ENCODE measurements at places on chromosomes 6 and 20.

DNA sequence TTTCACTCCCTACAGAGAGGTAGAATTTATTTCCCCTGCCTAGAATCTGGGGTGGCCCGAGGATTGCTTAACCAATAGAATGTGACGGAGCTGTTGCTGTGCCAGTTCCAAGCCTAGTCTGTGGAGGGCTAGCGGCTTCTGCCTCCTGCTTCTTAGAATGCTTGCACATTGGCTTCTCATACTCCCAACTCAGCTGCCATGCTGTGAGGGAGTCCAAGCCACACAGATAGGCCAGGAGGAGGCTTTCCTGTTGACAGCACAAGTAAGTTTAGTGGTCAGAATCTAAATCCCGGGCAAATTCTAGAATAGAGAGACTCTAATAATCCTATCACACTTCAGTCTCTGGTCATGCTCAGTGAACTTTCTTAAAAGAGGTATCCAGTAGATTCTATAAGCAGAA is 57.5 kb upstream of the SNRPB2 start:
- DNase-seq: no peak

DNA sequence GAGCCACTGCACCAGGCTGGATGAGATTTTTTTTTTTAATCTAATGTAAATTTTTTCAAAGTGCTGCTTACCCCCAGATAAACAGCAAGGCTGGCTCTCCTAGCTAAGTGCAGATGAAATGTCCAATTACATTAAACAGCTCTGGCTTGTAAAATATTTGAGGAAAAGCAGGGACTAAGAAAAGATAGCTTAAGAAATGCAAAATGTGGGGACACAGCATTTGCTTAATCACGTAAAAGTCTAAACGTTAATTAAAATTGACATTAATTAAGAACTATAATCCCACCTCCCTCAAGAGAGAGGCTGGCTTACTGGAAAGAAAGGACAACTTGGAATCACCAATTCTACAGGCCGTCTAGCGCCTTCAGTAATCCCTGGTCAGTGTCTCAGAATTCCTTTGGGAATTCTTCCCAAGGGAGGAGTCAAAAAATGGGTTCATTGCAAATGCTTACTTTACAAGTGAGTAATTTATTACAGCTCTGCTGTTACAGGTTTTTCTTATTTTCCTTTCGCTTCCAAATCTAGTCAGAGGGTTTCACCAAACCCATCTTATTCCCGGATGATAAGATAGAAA is 13.6 kb upstream of the MARCKS start:
- no peak for DNase-seq

DNA sequence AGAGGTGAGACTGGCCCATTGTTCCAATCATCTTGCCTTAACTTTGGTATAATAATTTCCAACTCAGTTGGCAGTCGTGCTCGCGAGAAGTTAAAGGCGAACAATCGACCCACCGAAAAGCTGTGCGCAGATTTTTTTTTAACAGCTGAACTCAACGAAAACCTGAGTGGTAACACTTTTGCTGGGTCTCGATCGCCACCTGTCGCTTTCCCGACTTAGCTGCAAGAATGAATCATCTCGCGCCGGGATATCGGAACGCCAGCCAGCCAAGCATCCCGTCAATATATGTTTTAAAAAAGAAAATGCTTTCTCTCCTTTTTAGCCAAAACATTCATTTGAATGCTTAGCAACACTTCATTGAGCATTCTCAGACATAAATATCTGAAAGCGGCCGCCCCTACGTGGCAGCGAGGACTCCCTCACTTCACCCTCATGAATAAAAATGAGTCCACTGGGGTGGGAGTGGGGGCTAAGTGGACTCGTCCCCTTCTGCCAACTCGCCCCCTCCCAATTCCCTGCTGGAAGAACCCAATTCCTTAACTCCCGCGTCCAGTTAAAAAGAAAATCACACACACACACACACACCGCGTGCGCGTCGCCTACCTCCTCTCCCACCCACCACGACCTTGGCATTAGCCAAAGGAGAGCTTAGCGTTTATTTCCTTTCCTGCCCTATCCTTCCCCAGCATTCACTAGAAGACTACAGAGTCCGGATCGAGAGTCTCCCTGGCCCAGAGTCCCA is 1.5 kb downstream of the COL12A1 start:
- DNase-seq: peak; percentile 85

- DNase-seq: no peak
These were observed 74.0 kb downstream of the PPP1R3G start for GRCh38 chr6:5159162-5159561.

GRCh38 chr6:41757271-41757670 is 10.1 kb upstream of the PGC start:
- no peak for DNase-seq

DNA sequence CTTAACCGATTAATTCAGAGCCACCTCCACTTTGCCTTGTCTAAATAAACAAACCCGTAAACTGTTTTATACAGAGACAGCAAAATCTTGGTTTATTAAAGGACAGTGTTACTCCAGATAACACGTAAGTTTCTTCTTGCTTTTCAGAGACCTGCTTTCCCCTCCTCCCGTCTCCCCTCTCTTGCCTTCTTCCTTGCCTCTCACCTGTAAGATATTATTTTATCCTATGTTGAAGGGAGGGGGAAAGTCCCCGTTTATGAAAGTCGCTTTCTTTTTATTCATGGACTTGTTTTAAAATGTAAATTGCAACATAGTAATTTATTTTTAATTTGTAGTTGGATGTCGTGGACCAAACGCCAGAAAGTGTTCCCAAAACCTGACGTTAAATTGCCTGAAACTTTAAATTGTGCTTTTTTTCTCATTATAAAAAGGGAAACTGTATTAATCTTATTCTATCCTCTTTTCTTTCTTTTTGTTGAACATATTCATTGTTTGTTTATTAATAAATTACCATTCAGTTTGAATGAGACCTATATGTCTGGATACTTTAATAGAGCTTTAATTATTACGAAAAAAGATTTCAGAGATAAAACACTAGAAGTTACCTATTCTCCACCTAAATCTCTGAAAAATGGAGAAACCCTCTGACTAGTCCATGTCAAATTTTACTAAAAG is 2.7 kb downstream of the FOXC1 start:
- no peak for DNase-seq

Data from lung microvascular endothelial cell (primary cell).